ENCODE measurements at places on chromosomes 6 and 20. TPM values are rescaled to one million over a fixed set of nuclear protein-coding genes. Genes with fewer than 3 reads are reported as not detected.

Gene ASIP
- not detected for total RNA-seq

Gene PXMP4
- total RNA-seq, result 4.1 TPM

Gene CTSA
- total RNA-seq, result 109 TPM

Gene DOK5
- 21.7 TPM for total RNA-seq

Gene HLA-DPA1
- total RNA-seq, result 141 TPM

Gene KCNQ5
- 8.5 TPM for total RNA-seq

Gene ROS1
- not detected for total RNA-seq

Gene DDAH2
- total RNA-seq, result 136 TPM

Gene MLN
- total RNA-seq, result not detected

Gene FAM83B
- not detected for total RNA-seq

Gene SLC17A3
- 0.63 TPM for total RNA-seq

Gene BPI
- total RNA-seq, result 0.35 TPM

Gene SLC22A1
- 1.2 TPM for total RNA-seq

Gene TEAD3
- total RNA-seq, result 68.3 TPM

Gene WFDC10B
- total RNA-seq, result not detected

Gene CALHM5
- total RNA-seq, result 16.7 TPM

Gene BPIFA3
- total RNA-seq, result not detected

Gene TAAR1
- total RNA-seq, result not detected

Gene GATA5
- 0.27 TPM for total RNA-seq

Gene MYBL2
- total RNA-seq, result 0.81 TPM

Gene THBD
- 106 TPM for total RNA-seq

Gene RIPOR3
- 8.4 TPM for total RNA-seq

Gene CST3
- total RNA-seq, result 2,392 TPM

Gene TP53TG5
- total RNA-seq, result not detected

Gene PPIL1
- total RNA-seq, result 12.9 TPM

Gene RNF39
- total RNA-seq, result not detected

Gene NT5E
- 47.4 TPM for total RNA-seq

Gene MTRF1L
- total RNA-seq, result 17.9 TPM

Gene MAK
- not detected for total RNA-seq

Gene SLC22A16
- total RNA-seq, result not detected

Gene IER3
- total RNA-seq, result 43.8 TPM

Gene PHF20
- 46.8 TPM for total RNA-seq

Gene HNF4A
- total RNA-seq, result 0.78 TPM

Data from thoracic aorta (tissue), 2 donors.